ENCODE measurements at places on chromosomes 1 and 21.

DNA sequence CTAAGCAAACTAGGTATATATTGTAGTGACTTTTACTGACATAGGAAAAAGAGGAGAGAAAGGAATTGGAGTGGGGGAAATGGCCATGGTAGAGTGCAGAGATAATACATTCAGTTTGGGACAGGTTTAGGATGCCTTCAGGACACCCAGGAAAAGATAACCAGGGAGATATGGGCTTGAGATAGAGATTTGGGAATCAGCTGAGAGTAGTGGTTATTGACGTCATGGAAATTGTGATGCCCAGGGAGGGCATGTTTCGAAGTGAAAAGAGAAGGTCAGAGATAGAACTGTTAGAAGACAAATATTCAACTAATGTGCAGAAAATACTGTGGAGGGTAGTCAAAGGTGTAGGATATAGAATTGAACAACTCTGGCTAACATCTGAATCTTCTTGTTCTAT, 40.6 kb downstream of the CAMSAP2 start:
- no peak for DNase-seq

- DNase-seq = no peak
Measured at GRCh38 chr1:159928491-159929050, 3.3 kb upstream of the TAGLN2 start.

DNA sequence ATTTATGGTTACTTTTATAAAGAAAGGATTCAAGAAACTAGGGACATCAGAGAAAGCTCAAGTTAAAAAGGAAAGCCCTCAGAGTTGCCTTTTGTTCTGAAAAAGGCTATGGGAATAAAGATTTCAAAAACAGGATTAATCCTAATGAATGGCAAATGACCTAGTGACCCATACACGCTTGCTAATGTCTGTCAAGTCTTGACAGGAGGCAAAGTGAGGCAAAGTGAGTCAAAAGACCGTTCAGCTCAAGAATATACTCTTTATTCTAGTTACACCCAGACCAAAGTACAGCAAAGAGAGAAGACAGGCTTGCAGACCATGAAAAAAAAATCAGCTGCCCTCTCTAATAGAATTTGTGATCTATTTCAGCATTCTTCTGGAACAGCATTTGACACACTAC, 3.5 kb downstream of the ZNF436 start:
- no peak for DNase-seq

- no peak for DNase-seq
Measured at GRCh38 chr1:186442651-186443375, 18.1 kb downstream of the PDC start.

GRCh38 chr1:2452201-2452931, 23.7 kb upstream of the PLCH2 start:
- DNase-seq = no peak

GRCh38 chr1:93853940-93854339, 25.1 kb downstream of the DNTTIP2 start:
- DNase-seq = no peak

GRCh38 chr1:44418022-44418673, 13.1 kb downstream of the RNF220 start:
- peak; percentile 71 for DNase-seq

- no peak for DNase-seq
Measured at GRCh38 chr21:37245151-37245550, 22.0 kb downstream of the VPS26C start.
